Activated CD4-positive, alpha-beta T cell treated with anti-CD3 and anti-CD28 coated beads, Interleukin-2, amount 50 U/mL, for 16 hours (primary cell): ENCODE measurements at places on chromosomes 3 and 15.
A peak's percentile ranks its signal among the peaks of the same experiment; 100 is the strongest.

- no peak for DNase-seq
Measured at GRCh38 chr3:144660186-144660585, 688.6 kb downstream of the DIPK2A start.

GRCh38 chr3:177530908-177531307, 333.6 kb upstream of the TBL1XR1 start:
- no peak for DNase-seq

GRCh38 chr15:77853910-77854309, 221.2 kb upstream of the LINGO1 start:
- DNase-seq = no peak

DNA sequence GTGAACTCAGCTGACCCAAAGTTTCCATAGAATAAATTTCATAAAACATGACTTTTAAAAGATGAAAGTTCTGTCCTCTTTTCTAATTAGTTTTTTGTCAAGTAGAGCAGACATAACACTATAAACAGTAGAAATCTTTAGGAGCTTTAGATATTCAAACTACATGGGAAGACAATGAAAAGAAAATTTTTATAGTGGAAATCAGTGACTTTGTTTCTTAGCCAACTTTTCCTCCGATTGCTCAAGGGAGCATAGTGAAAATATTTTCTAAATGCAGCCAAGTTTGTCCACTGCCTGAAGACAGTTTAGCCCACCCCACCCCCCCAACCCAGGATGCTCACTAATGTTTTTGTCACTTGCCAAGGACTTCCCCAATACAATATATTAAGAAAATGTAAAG, 114.9 kb downstream of the PLD1 start:
- DNase-seq = no peak

DNA sequence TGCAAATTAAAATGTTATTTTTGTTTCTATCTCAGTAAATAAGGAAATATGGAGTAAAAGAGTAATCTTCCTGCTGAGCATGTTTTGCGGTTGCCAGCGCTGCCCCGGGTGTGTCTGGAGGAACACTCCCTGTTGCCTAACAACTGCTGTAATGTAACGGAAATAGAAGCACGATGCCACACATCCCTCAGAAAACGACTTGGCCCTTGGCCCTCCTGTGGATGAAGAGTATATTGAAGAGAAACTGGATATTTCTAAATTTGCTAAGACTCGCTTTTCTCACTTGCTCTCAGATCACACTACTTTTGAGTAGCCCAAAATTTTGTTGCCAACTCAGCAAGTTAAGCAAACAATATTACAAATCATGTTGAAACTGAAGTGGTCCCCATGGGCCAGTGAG, 18.9 kb downstream of the CX3CR1 start:
- DNase-seq = peak; percentile 73

- DNase-seq = no peak
Measured at GRCh38 chr3:55988905-55989304, 479.4 kb downstream of the ERC2 start.

GRCh38 chr3:184228376-184229137, 828 bp upstream of the VWA5B2 start:
- no peak for DNase-seq

GRCh38 chr15:99574502-99574901, 8.7 kb downstream of the MEF2A start:
- DNase-seq = no peak

- DNase-seq = no peak
Measured at GRCh38 chr3:3064297-3064696, 45.9 kb downstream of the IL5RA start.

- DNase-seq = no peak
Measured at GRCh38 chr3:66692766-66693150, 191.9 kb upstream of the LRIG1 start.

GRCh38 chr3:13879102-13879945, 547 bp downstream of the WNT7A start:
- no peak for DNase-seq

DNA sequence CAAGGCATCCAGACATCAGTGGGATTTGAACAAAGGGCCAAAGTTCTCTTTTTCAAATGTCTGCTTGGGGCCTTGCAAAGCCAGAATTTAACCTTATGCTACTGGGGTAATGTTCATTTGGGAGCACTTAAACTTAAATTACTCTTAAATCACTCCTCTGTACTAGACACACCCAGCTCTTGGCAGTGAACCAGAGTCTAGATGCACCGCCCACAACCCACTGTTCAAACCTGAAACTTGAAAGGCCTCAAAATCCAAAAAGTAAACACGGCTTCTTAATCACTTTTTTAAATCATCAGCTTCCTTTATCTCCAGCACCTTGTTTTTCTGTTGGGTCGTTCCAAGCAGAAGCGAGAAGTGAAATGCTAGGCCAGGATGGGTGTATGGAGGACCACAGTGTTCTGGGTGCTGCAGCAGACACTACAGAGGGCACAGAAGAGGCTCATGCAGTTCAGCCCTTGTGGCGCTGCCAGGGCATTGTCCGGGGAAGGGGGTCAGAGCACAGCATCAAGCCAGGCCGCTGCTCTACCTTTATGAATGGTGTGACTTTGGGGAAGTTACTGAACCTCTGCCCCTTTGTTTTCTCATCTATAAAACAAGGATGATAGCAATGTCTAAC, 28.8 kb downstream of the MECOM start:
- no peak for DNase-seq

GRCh38 chr3:137105277-137105977, 147.6 kb downstream of the IL20RB start:
- peak; percentile 59 for DNase-seq

DNA sequence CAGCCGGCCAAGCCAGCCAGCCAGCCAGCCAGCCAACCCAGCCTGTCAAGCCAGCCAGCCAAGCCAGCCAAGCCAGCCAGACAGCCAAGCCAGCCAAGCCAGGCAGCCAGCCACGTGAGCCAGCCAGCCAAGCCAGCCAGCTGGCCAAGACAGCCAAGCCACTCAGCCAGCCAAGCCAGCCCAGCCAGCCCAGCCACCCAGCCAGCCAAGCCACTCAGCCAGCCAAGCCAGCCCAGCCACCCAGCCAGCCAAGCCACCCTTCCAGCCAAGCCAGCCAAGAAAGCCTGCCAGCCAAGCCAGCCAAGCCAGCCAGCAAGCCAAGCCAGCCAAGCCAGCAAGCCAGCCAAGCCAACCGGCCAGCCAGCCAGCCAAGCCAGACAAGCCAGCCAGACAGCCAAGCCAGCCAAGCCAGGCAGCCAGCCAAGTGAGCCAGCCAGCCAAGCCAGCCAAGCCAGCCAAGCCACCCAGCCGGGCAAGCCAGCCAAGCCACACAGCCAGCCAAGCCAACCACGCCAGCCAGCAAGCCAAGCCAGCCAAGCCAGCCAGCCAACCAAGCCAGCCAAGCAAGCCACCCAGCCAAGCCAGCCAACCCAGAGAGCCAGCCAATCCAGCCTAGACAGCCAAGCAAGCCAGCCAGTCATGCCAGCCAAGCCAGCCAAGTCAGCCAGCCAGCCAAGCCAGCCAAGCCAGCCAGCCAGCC, 199.5 kb downstream of the GOLGA6L6 start:
- DNase-seq = no peak

- DNase-seq = no peak
Measured at GRCh38 chr3:49173792-49174170, 2.4 kb downstream of the KLHDC8B start.

DNA sequence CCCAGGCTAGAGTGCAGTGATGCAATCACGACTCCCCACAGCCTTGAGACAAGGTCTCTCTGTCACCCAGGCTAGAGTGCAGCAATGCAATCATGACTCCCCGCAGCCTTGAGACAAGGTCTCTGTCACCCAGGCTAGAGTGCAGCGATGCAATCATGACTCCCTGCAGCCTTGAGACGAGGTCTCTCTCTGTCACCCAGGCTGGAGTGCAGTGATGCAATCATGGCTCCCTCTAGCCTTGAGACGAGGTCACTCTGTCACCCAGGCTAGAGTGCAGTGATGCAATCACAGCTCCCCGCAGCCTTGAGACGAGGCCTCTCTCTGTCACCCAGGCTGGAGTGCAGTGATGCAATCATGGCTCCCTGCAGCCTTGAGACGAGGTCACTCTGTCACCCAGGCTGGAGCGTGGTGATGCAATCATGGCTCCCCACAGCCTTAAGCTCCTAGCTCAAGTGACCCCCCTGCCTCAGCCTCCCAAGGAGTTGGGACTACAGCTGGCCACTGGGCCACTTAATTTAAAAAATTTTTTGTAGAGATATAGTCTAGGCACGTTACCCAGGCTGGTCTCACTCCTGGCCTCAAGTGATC, 26.1 kb downstream of the TFRC start:
- no peak for DNase-seq

DNA sequence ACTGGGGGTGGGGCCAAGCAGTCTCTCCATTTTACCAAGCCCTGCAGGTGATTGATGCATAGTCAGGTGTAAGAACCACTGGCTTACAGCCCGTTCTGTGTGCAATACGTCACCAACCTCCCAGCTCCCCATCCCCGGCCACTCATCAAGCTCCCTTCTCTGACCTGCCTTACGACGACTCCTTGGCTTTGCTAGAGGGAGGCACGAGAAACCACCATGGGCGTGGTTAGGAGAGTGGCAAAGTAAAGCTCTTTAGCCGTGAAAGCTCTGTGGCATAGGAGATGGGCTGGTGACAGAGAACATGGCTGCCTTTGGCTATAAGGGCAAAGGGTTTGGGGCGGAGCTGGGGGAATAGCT, 109.1 kb downstream of the BDH1 start:
- DNase-seq = no peak

GRCh38 chr3:56291244-56291680, 177.0 kb downstream of the ERC2 start:
- peak; percentile 62 for DNase-seq

GRCh38 chr3:72476139-72476483, 372.1 kb downstream of the SHQ1 start:
- DNase-seq = no peak

DNA sequence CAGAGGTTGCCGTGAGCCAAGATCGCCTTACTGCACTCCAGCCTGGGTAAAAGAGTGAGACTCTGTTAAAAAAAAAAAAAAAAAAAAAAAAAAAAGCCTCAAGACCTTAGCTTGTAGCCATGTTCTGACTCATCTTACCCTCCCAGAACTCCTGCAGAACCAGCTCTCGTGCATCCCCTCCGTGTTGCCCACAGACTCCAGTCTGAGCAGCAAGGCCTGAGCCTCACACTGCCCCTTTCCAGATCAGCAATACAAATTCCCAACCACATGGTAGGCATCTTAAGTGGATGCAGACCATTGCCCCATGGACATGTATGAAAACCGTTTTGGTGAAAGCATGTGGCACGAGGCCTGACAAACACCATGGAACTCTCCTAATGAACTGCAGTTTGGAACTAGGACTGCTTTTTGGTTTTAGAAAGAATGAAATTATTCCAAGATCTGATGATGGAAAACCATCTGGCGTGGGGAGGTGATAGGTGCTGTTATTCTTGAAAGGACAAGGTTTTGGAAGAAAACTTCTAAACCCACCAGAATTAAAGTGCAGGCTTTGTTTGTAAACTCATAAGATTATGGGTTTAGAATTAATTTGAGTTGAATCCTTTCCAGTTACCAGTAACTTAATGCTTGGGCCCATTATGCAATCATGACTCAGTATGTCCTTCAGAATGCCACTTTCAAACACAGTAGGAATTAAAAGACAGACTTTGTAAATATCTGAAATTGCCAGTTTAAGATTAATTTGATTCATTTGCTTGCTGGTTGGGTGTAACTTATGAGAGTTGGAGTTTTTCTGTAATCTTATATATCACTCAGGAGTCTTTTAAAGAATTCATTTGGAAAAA, 163.7 kb upstream of the LRTM1 start:
- no peak for DNase-seq

- DNase-seq = no peak
Measured at GRCh38 chr15:52011711-52012144, 7.3 kb upstream of the MAPK6 start.

GRCh38 chr3:136512381-136512780, 239.8 kb downstream of the STAG1 start:
- no peak for DNase-seq

- no peak for DNase-seq
Measured at GRCh38 chr3:184820525-184820924, 8.6 kb downstream of the VPS8 start.

- no peak for DNase-seq
Measured at GRCh38 chr3:171817074-171817800, 7.0 kb upstream of the PLD1 start.

DNA sequence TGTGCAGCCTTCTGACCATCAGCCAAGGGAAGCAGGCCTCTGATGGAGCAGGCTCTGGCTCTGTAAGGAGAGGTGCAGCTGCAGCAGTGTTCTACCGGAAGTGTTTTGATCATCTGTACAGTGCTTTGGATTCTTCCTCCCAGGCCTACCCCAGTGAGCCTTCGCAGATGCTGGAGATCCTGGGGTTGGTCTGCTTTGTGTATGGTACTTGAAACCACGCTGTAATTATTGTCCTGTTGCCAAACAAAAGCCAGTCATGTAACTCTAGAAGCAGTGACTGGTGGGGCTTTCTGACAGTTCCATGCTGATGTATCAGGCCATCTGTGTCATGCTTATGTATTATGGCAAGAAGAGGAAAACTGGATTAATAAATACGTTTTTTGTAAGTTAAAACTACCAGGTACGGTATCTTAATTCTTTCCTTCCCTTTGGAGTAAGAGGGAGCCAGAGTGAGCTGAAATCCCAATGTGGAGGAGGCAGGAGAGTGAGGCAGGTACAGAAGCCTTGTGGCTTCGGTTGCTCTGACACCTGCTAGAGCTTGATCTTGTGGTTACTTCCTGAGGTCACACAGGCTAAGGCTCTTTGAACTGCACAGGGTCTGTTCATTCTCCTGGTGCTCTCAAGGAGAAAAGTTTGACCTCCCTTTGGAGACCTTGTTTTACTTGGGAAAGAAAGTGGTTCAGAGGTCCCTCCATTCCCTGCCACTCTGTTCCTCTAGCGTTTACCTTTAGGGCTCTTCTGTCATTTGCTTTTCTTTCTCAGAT, 3.7 kb downstream of the TMEM42 start:
- DNase-seq = no peak

- DNase-seq = no peak
Measured at GRCh38 chr15:58465866-58466517, 34.2 kb downstream of the LIPC start.

- no peak for DNase-seq
Measured at GRCh38 chr15:31062310-31062847, 39.1 kb downstream of the TRPM1 start.

DNA sequence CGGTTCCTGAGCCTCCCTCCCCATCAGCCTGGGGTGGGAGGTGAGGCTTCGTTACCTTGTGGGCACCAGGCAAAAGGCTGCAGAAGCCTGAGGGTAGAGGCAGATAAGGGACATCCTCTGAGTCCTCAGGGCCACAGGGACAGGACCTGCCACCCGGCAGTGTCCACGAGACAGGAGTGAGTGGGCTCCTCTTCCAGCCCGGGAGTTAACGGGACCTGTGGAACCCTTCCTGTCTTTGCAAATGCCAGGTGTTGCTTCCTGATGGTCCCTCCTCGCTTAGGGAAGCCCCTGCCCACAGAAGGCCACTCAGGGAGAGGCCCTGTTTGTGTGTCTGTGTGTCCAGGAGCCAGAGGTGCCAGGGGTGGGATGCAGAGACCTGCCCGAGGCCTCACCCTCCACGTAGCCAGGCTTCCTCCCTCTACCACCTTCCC, 111.1 kb upstream of the ALDH1A3 start:
- DNase-seq = no peak

DNA sequence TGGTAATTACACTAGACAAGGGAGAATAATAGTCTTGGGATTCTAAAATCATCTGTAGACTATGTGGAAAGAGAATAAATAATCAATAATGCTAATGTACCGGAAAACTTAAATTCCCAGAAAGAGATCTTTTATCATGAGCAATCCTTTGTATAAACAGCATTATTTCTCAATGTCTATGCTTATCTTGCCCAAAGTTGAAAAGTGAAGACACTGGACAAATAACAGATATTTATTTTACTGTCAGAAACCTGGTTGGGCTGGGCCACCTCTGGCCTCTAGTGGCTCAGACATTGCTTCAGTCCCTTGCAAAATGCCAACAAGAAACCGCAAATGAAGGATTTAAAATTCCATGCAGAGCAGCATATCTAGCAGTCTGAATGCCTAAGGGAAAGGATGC, 409.9 kb downstream of the FHIT start:
- no peak for DNase-seq
